ENCODE measurements at places on chromosomes 4 and X. TPM values are rescaled to one million over a fixed set of nuclear protein-coding genes. Genes with fewer than 3 reads are reported as not detected.
A peak's percentile ranks its signal among the peaks of the same experiment; 100 is the strongest.

Gene FHL1
- total RNA-seq, result 0.65 TPM

Gene SSX3
- not detected for total RNA-seq

Gene PABPC1L2A
- total RNA-seq, result not detected

Gene BEX1
- not detected for total RNA-seq

Gene RBMXL3
- not detected for total RNA-seq

Gene NWD2
- not detected for total RNA-seq

Gene GLOD5
- total RNA-seq, result not detected

Gene GAGE12F
- total RNA-seq, result not detected

Gene LRCH2
- not detected for total RNA-seq

Gene RPGR
- total RNA-seq, result not detected

Gene SPANXN3
- not detected for total RNA-seq

Gene PABPC5
- total RNA-seq, result not detected

Gene RIPPLY1
- not detected for total RNA-seq

Gene CDKL5
- total RNA-seq, result 4.2 TPM

Gene CFP
- 0.53 TPM for total RNA-seq

Gene FAM9C
- not detected for total RNA-seq

Gene RHOXF1
- not detected for total RNA-seq

Gene XK
- 3.7 TPM for total RNA-seq

Gene ELF2
- total RNA-seq, result 29.9 TPM

Gene SLITRK2
- total RNA-seq, result not detected

GRCh38 chr4:55158957-55159356 is 33.6 kb upstream of the KDR start:
- DNase-seq, result no peak

GRCh38 chr4:94011190-94011589 is 182.6 kb downstream of the ATOH1 start:
- no peak for DNase-seq

- no peak for DNase-seq
Measured at GRCh38 chrX:29948653-29949052, 266.7 kb upstream of the MAGEB2 start.

GRCh38 chr4:47686294-47686872 is 151.5 kb downstream of the CORIN start:
- DNase-seq, result peak; percentile 41

DNA sequence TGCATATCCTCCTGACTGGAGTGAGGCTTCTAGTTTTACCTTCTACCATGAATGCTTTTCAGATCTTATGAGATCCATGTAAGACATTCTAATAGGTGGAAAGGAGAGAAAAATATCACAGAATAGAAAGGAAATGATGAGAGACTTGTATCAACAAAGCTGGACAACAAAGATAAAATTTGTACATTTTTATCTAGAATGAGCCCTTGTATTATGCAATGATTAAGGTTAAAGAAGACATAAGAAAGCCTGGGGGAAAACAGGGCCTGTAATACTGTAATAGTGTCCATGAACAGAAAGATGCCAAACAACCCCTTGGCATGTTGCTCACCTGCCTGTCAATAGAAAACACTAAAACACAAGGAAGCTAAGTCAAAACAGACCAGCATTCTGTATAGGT is 44.2 kb upstream of the SCRG1 start:
- no peak for DNase-seq

DNA sequence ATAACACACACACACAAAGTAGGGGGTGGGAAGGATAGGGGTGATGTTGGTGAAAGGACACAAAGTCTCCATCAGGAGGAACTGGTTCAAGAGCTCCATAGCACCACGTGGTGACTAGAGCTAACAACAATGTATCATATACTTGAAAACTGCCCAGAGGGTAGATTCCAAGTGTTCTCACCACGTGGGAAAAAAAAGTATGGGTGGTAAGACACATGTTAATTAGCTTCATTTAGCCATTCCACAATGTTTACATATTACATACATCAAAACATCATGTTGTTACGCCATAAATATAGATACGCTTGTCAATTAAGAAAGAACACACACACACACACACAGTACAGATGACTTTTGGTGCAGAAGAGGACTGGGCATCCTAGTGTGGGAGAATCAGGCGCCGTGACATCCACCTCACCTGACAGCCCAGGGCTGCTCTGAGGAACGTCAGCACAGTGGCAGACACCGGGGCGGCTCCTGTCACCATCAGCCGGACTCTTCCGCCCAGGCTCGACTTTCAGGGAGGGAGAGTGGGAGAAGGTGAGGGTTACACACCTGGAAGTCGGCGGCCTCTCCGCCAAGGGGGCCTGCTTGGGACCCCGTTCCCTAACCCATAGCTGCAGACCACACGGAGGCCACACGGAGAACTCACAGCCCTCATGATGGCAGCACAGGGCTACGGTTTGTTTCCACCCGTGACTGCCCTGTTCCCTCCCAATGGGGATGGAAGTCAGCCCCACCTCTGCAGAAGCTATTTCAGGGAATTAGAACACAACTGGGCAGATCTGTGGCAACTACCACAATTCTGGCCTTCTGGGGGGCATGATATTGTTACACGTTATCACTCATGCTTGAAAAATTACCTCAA is 31.8 kb upstream of the CENPU start:
- no peak for DNase-seq

DNA sequence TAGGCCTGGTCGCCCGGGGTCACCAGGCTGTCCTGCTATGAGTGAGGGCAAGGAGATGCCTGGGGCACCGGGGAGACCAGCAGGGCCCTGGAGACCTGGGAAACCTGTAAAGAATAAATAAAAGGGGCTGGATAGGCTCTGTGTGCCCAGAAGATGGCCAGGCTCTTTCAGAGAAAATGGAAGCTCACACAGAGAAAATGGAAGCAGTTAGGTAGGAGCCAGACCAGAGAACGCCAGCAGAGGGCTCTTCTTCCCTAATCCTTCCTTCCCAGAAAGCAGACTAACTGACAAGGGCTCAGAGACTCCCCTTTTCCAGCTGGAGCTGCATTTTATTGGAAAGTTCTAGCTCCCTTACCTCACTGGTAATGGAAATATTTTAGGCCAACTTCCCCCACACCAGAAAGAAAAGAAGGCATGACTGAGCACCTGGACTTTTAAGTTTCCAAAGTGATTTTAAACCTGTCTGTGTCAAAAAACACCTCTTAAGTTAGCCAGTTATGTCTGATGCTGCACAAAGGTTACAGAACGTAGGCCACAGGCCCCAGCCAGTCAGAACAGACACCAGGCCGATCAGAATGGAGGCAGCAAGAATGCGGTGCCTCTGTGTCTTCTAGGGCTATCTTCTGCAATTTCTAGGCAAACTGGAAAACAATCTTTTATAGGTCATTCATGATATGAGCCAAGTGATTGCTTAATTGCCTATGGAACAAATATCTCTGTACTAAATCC is 74.0 kb downstream of the ATG4A start:
- peak; percentile 26 for DNase-seq

- no peak for DNase-seq
Measured at GRCh38 chrX:81195259-81195658, 6.5 kb downstream of the HMGN5 start.

- no peak for DNase-seq
Measured at GRCh38 chrX:39946822-39947221, 150.9 kb downstream of the BCOR start.

GRCh38 chr4:58749206-58749605 is 1639.0 kb upstream of the IGFBP7 start:
- DNase-seq, result no peak

DNA sequence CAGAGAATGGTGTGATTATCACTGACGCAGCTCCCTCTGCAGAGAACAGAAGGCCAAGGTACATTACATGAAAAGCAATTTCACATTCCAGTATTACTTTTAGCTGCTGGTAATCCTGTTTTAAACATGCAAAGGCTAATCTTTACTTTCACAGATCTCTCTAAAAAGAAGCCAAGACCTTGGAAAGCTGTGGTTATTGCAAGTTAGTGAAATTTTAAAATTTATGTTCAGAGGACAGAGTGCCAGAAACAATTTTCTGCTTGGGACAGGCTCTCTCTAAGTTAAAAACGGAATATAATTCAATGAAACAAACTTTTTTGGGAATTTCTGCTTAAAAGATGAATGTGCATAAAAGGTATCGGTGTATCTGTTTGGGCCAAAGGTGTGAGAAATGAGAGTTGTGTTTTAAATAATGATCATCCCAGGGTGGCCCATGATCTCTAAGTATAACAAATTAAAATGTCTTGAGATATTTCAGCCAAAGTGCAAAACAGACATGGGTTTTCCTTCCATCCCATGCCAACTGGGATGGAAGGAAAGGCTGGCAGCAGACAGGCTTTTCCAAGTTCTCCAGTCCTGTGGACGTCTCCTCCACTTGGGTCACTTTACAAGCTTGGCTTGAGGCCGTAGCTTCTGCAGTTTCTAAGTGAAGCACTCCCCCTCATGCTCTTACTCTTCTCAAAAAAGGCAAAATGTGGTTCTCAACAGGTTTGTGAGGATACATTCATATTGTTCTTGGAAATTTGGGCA is 118.0 kb downstream of the DRD5 start:
- no peak for DNase-seq

GRCh38 chrX:16765594-16765993 is 20.7 kb upstream of the TXLNG start:
- no peak for DNase-seq

DNA sequence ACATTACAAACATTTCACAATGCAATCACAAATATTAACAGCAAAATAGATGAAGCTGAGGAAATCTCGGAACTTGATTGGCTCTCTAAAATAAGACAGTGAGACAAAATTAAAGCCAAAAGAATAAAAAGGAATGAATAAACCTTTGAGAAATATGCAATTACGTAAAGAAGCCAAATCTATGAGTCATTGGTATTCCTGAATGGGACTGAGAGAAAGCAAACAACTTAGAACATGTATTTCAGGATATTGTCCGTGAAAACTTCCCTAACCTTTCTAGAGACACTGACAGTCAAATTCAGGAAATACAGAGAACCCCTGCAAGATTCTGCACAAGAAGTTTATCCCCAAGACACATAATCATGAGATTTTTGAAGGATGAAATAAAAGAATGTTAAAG is 48.4 kb upstream of the SPANXN2 start:
- no peak for DNase-seq

DNA sequence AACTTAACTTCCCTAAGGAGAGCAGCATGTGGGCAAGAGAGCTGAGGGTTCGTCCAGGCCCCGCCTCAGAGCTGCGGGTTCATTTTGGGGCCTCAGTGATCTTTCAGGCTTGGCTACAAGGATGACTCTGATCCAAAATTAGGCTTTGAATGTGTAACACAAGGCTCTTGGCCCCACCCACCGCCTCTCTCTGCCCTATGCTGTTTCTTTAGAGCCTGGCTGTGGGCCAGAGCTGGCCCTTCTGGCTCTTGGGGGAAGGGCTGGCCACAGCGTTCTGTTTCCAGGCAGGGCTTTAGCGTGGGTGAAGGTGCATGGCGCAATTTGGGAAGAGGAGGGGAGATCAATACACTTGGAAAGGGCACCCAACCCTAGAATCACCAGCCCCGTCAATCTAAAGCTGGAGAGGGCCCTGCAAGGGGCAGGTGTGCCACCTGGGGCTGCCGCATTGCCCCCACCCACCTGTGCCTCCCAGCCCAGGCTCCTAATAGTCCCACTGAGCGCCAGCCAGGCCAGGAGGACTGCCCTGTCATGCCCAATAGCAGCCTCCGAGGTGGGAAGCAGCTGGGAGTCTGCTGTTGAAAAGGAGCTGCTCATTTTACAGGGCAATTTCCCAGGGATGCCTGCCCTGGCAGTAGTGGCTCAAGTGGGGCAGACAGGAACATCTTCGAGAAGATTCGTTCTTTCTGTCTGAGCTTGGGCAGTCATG is 84.5 kb upstream of the MAML3 start:
- DNase-seq, result peak; percentile 53

GRCh38 chr4:3498901-3499510 is 33.2 kb downstream of the LRPAP1 start:
- DNase-seq, result no peak

DNA sequence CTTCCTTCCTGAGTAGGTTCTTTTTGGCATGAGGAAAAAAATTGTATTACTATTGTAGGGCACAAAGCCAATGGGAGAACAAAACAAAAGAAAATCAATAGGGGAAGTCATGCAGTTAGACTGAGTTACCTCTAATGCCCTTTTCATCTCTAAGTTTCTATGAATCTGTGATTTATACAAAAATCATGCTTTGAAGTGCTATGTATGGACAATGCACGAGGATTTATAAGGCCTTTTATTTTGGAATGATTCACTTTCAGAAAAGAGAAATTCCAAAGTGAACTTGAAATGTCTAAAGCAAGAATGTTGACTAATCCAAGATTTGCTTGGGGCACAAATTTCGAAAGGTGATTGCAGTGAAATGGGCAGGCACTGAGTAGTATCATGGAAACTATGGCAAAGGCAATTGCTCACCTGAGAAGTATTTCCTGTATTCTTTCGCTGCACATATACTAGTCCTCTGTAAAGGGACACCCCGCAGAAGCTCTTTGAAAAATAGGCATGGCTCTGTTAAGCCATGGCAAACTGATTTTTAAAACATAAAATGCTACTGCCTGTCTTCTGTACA is 52.8 kb downstream of the ADGRG4 start:
- DNase-seq, result peak; percentile 61

DNA sequence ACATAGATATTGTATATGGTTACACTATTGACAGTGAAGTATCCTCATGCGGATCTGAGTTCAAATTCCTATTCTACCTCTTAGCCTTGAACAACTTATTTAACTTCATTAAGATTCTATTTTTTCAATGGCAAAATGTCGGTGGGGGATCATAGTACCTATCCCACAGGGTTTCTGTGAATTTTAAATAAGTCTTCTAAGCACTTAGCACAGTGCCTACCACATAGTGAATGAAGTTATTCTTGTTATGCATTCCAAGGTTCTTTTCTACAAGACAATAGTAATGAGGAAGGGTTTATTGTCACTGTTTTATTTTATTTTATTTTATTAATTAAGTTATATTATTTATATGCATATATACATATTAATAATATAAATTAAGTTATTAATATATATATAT is 8.8 kb upstream of the ENAM start:
- DNase-seq, result no peak

DNA sequence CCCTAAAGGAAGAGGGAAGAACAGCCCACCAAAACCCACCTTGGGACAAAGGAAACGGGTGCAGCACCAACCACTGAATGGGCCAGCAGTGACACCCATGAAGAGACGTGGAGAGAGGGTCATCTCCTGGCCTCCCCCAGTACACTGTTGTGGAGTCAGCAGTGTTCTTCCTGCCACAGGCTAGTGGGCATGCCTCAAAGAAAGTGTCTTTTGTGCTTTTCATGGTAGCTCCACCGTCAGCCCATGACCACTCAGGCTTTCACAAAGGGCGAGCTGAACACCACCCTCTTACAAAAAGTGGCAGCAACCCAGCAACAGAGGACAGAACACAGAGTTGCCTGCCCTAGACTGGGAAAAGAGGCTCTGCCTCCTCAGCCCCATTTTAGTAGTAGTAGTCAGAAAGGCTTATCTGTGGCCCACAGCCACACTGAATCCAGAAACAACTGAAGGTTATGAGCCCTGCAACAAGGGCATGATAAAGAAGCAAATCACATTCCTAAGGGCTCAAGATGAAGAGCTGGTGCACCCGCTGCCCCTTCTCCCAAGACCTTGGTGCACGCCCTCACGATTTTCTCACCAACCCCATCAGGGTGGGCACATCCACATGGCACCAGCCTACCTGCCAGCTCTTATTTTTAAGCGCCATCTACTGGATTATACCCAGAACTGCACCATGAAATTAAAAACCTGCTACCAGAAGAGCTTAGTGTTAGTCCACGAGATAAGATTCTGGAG is 53.1 kb downstream of the RAB28 start:
- no peak for DNase-seq

GRCh38 chr4:103422467-103423219 is 224.5 kb upstream of the CENPE start:
- no peak for DNase-seq

GRCh38 chr4:66991521-66991920 is 553.8 kb downstream of the CENPC start:
- DNase-seq, result no peak

- DNase-seq, result no peak
Measured at GRCh38 chrX:127571834-127572233, 480.4 kb downstream of the ACTRT1 start.

Data from PC-9 (cell line).